NCI-H1694 (cell line): ENCODE measurements at places on chromosomes 3 and 15.

- DNase-seq = no peak
Observed at GRCh38 chr3:184757022-184757651, 45.3 kb upstream of the MAGEF1 start.

- no peak for DNase-seq
Observed at GRCh38 chr3:108171106-108171505, 51.1 kb downstream of the IFT57 start.

- no peak for DNase-seq
Observed at GRCh38 chr3:186461141-186461540, 83.0 kb downstream of the CRYGS start.

- DNase-seq = no peak
Observed at GRCh38 chr3:50464569-50464968, 38.9 kb downstream of the CACNA2D2 start.

DNA sequence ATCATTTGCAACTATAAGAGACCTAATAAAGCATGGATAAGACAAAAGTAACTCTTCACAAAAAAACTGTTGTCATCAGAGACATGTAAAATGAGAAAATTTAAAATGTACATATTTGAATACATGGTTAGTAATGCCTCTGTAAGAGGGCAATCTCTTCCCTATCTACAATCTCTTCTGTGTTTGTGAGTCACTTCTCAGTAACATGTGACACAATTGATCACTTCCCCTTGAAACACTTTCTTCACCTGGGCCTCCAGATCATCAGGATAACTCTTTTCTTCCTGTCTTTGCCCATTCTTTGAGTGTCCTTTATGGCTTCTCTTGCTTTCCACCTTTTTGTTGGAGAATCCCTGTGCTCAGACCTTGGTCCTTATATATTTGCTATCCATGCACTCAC lies 50.4 kb downstream of the TFDP2 start:
- DNase-seq = no peak

- no peak for DNase-seq
Observed at GRCh38 chr15:80606511-80607071, 88.5 kb upstream of the ABHD17C start.

DNA sequence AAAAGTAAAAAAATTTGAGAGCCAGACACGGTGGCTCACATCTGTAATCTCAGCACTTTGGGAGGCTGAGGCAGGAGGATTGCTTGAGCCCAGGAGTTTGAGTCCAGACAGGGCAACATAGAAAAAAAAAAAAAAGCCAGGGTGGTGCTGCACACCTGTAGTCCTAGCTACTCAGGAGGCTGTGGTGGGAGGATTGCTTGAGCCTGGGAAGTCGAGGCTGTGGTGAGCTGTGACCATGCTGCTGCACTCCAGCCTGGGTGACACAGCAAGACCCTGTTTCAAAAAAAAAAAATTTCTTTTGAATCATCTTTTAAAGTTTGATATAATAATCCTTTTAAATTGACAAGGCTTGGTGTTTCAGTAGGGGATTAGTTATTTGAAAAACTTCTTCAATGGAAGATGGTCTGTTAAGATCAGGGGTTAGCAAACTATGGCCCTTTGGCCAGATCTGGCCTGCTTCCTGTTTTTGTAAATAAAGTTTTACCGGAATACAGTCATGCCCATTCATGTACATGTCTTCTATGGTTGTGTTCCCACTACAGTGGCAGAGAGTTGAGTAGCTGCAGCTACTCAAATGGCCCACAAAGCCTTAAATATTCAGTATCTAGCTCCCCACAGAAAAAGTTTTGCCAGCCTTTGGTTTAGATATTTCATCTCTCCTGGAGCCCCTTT lies 28.9 kb downstream of the CDAN1 start:
- no peak for DNase-seq

DNA sequence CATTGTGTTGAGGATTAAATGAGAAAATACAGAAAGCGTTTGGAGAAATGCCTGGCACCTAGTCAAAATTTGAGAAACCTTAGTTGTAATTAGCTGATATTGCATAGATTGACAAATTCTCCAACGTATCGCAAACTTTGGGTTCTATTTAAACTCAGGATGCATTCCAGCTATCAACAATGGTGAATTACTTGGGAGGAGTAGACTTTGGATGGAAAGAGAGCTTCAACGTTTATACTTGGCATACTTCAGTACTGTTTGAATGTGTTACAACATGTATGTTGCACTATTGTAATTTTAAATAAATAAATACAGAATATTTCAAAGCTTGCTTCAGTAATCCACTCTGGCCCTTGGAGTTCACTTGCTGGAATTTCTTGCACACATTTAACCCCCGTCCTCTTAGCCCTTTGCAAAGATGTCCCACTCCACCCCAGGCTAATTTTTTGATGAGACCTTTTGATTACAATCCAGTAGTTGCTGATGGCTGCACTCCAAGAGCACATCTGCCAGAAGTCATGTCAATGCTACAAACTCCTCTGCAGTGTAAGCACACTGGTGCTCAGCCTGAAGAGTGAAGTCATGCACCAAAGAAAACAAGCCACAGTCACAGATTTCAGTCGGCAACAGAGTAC lies 4.7 kb upstream of the DIS3L start:
- DNase-seq = no peak

DNA sequence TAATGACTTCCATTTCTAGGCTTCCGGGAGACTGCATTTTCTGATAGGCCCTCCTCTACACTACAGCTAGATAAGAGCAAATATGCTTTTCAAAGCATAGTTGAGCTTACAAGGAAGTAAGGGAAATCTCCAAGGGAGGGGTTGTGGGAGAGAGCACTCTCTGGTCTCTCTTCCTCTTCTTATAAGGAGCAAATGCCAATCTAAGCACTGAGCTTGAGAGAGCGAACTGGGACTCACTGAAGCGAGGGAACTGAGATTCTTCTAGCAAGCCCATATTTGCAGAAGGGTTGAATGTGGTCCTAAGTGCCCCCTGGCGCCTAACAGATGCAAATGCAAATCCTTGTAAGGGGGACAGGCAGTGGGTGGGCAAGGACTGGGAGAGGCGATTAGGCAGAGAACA lies 164.8 kb downstream of the ERC2 start:
- DNase-seq = no peak

GRCh38 chr3:9153904-9154619 lies 95.4 kb downstream of the SRGAP3 start:
- DNase-seq = no peak

DNA sequence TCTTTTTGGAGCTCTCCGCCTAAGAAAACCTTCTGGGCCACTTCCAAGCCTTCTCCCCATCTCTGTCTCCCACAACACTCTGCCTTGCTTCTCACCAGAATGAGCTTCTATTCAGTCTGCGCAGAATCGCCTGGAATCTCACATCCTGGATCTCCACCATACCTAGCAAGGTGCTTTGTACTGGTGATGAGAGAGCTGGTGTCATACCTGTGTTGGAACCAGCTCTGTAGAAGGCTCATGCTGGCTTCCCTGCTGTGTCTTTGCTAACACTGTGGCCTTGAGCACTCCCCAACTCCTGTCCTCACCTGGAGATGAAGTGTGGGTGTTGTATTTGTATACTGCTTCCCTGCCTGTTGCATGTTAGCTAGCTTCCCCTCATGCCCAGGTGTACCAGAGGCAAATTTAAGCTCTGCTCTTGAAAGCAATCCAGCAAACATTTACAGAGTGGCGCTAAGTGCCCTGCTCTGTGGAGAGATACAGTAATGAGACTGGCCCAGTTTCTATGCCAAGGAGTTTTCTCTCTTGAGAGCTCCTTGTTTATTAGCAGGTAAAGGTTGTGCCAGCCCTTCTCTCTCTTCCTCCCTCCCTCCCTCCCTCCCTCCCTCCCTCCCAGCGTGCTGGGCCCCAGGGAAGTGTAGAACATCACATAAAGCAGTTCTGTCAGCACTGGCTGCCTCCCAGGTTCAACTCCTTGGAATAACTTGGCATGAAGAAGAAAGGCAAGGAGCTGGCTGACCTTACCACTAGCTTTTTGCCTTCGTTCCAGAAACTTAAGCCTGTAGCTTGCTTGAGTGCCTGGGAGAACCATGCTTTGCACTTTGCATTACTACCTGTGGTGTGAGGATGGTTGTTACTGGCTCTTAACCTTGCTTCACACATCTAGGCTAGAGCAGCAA lies 54.9 kb downstream of the TRIM71 start:
- no peak for DNase-seq

- peak; percentile 30 for DNase-seq
Observed at GRCh38 chr15:80778964-80779657, at the start of gene CEMIP. TSS of gene CEMIP (plus strand) at chr15:80779370. CDS start at chr15:80873880, 94,510 bp downstream.

- no peak for DNase-seq
Observed at GRCh38 chr15:92880796-92881195, 19.3 kb upstream of the CHD2 start.

DNA sequence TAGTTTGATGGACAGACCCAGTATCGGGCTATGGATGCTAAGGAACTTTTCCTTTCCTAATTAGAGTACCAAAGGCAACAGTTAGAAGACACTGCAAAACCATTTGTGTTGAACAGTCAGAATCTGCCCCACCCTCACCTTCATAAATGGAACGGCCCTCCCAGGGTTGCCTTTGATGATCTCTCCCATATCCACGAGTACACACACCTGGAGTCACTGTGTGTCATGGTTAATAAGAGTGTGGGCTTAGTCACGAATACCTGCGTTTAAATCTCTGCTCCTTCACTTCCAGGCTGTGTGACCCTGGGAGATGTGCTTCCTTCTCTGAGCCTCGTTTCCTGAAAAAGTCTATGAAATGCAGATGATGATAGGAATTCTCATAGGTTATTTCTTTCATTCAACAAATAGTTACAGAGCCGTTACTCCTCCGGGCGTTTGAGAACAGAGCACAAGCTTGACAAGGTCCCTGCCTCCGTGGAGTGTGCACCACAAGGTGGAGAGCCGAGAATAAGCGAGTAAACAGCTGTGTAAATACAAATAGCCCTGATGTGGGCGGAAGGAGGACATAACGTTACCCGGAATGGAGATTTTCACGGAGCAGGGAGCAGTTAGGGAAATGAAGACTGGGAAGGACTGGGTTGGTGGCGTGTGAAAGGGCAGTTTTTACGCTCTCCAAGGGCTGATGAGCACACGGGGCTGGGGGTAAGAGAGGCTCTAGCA lies 6.7 kb downstream of the SLC51A start:
- DNase-seq = no peak

GRCh38 chr3:30604093-30604492 lies 2.3 kb upstream of the TGFBR2 start:
- DNase-seq = no peak

- DNase-seq = no peak
Observed at GRCh38 chr3:106332884-106333283, 464.1 kb upstream of the CBLB start.

DNA sequence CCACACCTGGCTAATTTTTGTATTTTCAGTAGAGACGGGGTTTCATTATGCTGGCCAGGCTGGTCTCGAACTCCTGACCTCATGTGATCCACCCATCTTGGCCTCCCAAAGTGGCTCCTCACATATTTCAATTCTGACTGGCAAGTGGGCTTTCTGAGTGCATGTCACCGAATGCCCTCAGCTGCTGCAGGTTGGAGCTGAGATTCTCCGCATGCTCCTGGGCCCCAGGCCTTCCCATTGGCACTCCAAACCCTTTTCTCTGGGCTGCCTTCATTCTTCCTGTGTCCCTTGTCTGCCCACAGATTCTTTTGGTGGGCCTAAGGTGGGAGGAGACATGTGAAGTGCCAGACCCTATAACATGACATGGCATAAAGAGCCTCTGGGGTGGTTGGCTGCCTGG lies 67.3 kb downstream of the SYNM start:
- DNase-seq = no peak
